NCI-H510A treated with DMSO at 0.1 percent for 48 hours (cell line): ENCODE measurements at places on chromosomes 12 and 14.

DNA sequence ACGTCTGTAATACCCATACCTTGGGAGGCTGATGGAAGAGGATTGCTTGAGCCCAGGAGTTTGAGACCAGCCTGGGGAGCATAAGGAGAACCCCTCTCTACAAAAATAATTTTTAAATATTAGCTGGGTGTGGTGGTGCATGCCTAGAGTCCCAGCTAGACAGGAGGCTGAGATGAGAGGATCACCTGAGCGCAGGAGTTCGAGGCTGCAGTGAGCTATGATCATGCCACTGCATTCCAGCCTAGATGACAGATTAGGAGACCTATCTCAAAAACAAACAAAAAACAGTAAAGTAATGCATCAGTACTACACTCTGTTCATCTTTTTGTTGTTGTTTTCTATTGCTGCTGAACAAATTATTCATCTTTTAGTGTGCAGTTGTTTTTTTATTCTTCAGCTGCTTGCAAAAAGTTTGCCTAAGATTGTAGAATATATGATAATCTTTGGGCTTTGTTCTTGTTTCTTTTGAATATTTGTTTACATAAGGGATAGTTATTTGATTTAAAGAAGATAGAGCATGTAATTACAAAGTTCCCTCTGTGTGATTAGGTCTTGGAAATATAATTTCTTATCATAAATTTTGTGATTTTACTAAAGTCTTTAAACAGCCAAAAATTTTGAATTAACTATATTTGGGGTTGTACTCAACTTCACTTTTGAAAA lies 8.2 kb downstream of the ARHGAP5 start:
- DNase-seq = no peak

- no peak for DNase-seq
Measured at GRCh38 chr12:48336061-48336460, 14.7 kb downstream of the ZNF641 start.

GRCh38 chr14:76498463-76498935 lies 122.6 kb downstream of the ESRRB start:
- no peak for DNase-seq

GRCh38 chr14:96711559-96712267 lies 85.5 kb upstream of the VRK1 start:
- no peak for DNase-seq

DNA sequence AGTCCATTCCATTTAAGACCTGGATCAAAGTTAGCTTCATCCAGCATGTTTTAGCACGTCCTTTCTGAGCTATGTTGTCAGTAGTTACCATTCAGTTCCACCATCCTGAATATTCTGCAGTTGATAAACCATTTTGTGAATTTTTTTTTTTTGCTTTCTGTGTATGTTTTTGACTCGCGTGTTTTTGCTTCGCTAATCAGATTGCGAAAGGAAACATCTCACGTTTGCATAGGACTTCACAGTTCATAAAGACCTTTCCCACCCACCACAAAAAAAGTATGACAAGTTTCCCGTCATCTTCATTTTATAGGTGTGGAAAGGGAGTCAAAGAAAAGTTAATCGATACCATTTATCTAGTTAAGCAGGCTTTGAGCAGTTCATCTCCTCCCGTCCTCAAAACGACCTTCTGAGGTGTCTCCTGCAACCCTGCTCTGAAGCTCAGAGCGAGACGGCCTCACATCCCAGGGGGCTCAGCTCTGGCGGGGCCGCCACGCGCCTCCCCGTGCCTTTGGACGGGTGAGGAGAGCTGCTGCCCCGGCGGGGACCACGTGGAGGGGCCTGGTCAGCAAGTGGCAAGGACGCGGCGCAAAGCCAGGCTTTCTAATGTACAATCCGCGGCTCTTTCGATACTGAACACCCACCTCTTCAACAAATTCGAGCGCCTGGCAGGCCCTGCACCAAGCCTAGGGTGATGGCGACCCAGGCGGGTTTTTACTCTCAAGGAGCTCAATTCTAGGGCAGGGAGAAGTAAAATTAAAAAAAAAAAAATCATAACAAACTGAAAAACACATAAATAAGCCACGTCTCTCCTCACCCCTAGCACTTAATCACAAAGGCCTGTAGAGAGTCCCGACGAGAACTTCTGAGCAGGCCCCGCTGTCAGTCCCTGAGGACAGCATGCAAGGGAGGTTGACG lies 988 bp upstream of the TMEM263 start:
- no peak for DNase-seq

- no peak for DNase-seq
Measured at GRCh38 chr14:57413849-57414248, 23.5 kb downstream of the NAA30 start.

GRCh38 chr12:25896981-25897380 lies 61.5 kb upstream of the RASSF8 start:
- no peak for DNase-seq

DNA sequence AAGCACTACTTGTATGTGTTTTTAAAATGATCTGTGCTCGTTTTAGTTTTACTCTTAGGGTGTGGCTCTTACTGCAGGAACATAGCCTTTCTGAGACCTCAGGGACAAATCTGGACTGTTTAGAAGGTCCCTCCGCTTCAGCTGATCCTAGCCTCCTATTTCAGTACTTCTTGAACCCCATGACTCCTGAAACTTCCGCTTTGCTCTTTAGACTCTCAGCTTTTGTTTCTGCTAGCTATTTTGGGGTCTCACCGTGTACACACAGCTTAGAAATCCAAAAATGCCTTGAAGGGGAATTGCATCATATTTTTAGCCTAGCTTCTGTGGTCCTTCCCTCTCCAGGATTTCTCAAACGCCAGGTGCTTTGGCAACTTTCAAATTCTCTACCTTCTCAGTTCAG lies 8.3 kb downstream of the OR11G2 start:
- DNase-seq = no peak

- no peak for DNase-seq
Measured at GRCh38 chr12:121514184-121514742, 66.6 kb downstream of the KDM2B start.

DNA sequence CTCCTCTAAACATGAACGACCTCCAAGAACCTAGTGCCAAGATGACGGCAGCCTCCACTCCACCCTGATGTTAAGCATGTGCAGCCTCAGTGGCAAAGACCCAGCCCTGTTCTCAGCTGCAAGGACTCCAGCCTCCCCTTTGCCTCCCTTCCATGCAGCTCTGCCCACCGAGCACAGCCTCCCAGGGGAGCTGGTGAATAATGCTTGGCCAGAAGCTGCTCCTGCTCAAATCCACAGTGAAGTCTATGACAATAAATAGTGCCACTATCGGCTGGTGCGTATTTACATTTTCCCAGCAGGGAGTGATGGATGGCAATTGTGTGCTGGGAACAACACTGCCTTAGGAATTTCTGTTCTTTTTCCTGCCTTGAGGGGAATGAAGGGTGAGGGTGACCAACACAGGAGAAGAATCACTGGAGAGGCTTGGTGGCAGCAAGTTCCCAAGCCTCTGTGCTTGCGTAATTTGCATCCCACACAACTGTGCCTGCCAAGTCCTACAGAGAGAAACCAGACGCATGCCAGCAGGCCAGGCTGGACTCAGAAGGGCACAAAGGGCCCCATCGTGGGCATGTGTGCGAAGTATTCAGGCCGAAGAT lies 29.9 kb upstream of the TC2N start:
- DNase-seq = no peak

GRCh38 chr12:123064885-123065619 lies 84.6 kb downstream of the ARL6IP4 start:
- peak; percentile 81 for DNase-seq

- no peak for DNase-seq
Measured at GRCh38 chr12:104768033-104768432, 190.1 kb downstream of the SLC41A2 start.

DNA sequence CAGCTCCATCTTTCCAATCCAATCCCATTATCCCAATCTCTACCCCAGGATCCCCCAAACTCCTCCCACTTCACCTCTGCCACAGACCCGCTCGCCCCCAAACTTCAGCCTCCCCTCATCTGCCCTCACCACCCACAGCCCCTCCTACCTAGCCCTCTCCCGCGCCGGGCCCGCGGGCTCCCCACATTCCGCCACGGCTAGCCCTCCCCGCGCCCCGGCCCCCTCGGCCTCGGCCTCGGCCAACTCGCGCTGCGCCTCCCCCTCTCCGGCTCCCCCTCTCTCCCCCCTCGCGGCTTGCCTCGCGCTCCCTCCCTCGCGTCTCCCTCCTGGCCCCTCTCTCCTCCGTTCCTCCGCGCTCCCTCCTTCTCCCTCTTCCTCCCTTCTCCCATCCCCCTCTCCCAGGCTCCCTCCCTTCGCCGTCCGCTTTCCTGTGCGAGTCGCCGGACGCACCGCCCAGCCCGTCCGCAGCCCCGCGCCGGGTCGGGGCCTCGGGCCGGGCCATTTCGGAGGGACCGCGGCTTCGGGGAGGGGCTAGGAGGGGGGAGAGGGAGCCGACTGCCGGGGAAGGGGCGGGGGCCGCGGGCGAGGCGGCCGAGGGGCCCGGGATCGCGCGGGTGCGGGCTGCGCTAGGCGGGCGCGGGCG lies at the start of gene ATN1:
TSS of gene ATN1 (plus strand) at position 581 of the 643 bp plus-strand sequence. CDS start 6,043 bp downstream, outside the sequence.
- DNase-seq = peak; percentile 24

- DNase-seq = no peak
Measured at GRCh38 chr12:66164349-66164821, 5.4 kb downstream of the TMBIM4 start.

DNA sequence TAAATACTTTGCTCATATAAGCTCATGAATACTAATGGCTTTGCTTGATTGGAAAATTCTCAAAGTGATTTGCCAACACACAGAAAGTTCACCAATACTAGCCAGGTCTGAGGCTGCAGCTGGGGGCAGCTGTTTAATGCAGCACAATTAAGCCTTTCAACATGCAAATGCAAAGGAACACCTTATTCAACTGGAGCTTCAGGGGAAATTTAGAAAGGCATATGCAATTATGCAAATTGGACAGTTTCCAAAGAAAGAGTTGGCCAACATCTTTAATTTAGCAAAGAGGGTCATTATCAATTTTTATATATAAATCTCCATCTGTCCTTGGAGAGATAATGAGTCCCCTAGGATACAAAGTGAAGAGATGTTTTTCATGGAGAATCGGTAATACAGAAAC lies 40.2 kb upstream of the OTOGL start:
- no peak for DNase-seq

GRCh38 chr12:105980533-105980932 lies 158.2 kb downstream of the NUAK1 start:
- DNase-seq = no peak

- no peak for DNase-seq
Measured at GRCh38 chr12:98439471-98439951, 75.9 kb upstream of the TMPO start.

DNA sequence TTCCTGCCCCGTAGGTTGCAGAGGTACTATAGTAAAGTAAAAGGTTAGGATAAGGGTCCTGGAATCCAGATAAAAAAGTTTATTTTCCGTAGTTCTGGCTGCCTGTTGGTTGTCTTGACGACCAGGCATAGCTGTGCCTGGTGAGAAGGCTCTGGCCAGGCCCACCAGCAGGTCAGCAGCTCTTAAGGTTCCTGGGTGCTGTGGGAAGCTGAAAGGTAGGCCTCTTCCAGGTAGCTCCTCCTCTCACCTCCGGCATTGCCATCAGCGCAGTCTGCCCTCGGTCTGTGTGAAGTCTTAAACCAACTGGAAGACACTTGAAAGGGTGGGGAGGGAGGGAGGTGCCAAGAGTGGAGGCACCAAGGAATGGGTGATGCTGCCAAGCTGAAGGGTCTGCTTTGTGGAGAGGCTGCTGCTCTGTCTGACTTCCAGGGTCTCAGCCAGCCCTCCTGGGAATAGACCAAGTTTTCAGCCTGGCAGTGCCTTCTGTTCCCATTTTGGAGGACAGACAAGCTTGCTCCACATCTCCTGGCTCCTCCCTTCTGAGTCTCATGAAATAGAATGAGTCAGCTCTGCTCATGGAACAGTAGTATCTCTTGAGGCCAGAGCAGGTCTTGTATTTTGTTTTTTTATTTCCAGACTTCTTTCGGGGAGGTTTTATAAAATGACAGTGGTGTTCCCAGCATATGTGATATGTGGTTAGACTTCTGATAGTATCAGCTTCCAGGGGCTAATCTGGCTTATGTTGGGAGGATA lies 5.2 kb upstream of the ACADS start:
- DNase-seq = no peak

- DNase-seq = no peak
Measured at GRCh38 chr12:97939156-97939555, 476.6 kb downstream of the RMST start.

- DNase-seq = no peak
Measured at GRCh38 chr12:46453428-46453827, 80.9 kb upstream of the SLC38A2 start.

DNA sequence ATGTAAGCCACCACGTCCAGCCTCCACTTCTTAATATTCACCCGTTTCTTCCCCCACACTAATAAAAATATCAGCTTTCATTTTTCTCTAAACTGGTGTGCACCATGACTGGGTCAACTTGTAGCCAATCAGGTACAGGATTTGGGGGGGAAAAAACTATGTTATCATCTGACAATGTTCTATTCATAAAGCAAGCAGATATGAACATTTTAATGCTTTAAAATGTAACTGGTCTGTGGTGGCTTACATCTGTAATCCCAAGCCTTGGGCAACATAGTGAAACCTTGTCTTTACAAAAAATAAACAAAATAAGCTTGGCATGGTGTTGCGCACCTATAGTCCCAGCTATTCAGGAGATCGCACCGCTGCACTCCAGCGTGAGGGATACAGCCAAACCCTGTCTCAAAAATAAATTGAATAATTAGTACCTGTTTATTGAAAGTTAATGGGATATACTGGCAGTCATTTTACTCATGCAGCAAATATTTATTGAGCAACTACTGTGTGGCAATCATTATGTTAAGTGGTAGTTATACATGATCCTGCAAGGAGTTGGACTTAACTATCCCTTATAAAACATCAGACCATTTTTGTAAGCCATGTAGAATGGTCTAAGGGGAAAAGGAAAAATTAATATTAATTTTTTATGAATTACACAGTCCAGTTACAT lies 15.3 kb upstream of the ITPR2 start:
- no peak for DNase-seq

- DNase-seq = no peak
Measured at GRCh38 chr12:14961466-14962152, at the start of gene ARHGDIB. TSS of gene ARHGDIB (minus strand) at chr12:14961601. CDS start at chr12:14950712, 10,889 bp downstream.

- no peak for DNase-seq
Measured at GRCh38 chr12:116259800-116260577, 17.5 kb downstream of the MED13L start.

GRCh38 chr12:80617733-80618132 lies 89.7 kb upstream of the MYF6 start:
- DNase-seq = no peak

DNA sequence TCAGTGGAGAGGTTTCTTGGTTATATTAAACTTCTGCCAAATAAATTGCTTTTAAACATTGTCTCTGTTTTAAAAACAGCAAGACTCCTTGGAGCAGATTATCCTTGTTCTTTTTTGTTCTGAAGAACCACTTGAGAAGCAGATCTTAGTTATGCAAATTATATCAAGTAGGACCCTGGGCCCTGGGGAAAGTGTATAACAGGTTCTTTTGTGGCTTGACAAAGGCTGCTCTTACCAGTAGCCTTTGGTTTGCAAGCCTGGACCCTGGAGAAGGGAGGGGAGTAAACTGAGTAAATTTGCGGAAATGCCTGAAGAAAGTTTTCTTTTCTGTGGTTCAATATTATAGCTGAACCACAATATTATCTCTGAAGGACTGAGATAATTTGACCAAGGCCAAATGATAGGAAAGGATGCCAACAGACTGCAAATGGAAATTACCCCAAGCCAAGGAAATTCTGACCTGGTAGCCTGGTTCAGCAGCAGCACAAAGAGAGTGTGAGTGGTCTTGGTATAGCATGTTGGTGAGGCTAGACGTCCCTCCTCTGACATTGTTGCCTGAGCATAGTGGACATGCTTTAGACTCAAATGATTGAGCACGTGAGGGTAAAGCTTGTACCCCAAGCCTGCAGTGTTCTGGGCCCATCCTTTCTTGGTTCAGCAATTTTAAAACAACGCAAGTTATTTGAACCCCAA lies 30.4 kb upstream of the SIX1 start:
- DNase-seq = no peak
